Stimulated activated memory B cell treated with anti-CD40 and anti-IgM and Interleukin-4, amounts not matched to agents 10 μg/mL and 1 μg/mL and 100 μg/mL, for 72 hours (primary cell): ENCODE measurements at places on chromosomes 16 and 17.

GRCh38 chr16:12176051-12176450, 199.5 kb downstream of the SNX29 start:
- no peak for ATAC-seq

- peak; percentile 1 for ATAC-seq
Measured at GRCh38 chr16:57001026-57001679, 11.8 kb downstream of the NLRC5 start.

GRCh38 chr16:49972961-49973360, 52.1 kb upstream of the CNEP1R1 start:
- no peak for ATAC-seq

DNA sequence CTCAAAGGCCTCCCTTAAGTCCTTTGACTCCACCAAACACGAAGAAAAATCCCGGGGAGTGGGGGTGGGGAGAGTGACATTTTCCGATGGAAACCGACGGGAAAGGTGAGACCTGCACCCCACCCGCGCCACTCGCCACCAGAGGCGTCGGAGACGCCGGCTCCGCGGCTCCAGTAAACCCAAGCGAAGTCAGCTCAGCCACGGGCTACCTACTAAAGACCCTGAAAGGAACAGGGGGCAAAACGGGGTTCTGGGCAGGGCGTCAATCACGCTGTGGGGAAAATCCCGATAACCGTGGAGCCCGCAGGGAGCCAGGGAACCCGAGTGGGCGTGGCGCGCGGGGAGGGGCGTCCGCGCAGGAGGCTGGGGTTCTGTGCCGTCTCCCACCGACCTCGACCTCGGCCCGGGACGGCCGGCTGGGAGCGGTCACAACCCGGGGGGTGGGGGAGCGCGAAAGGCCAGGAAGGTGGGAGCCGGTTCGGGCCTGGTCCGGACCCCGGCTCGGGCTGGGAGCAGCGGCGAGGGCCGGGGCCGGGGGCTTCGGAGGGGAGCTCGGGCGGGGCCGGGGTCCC, 565 bp downstream of the WDR45B start:
- ATAC-seq, result peak; percentile 52

- ATAC-seq, result no peak
Measured at GRCh38 chr17:17346428-17347233, 43.5 kb downstream of the NT5M start.

GRCh38 chr17:29212681-29213121, 32.5 kb upstream of the MYO18A start:
- ATAC-seq, result no peak

- ATAC-seq, result no peak
Measured at GRCh38 chr16:84511180-84511800, 6.8 kb upstream of the MEAK7 start.

DNA sequence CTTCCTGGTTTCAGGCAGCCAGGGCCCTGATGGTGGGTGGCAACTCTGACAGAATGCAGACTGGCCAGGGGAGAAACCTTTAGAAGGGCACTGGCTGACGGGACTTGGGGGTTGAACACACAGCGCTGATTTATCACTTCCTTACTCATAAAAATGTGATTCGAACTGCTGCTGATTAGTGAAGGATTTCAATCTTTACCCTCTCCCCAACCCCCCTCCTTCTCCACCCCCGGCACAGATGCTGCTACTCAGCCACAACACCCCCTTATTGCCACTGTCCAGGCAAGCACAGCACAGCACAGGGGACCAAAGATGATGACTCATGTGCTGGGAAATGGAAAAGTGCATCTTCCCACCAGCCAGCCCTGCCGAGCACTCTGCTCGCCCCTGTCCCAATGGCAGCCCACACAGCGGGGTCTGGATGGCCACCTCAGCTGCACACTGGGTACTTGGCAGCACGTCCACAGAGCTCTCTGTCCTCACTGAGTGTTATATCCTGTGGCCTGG, 70.1 kb downstream of the SMG6 start:
- ATAC-seq, result no peak

- no peak for ATAC-seq
Measured at GRCh38 chr16:89135166-89135565, 36.4 kb upstream of the CDH15 start.

- ATAC-seq, result no peak
Measured at GRCh38 chr17:35731917-35732805, 722 bp downstream of the RASL10B start.

- no peak for ATAC-seq
Measured at GRCh38 chr17:77395501-77396048, 254.8 kb downstream of the SEC14L1 start.

GRCh38 chr17:3974138-3974687, 10.0 kb upstream of the ATP2A3 start:
- no peak for ATAC-seq
